Right hindlimb (tissue), 1 donor: ENCODE measurements at places on chromosomes 11 and 22.

DNA sequence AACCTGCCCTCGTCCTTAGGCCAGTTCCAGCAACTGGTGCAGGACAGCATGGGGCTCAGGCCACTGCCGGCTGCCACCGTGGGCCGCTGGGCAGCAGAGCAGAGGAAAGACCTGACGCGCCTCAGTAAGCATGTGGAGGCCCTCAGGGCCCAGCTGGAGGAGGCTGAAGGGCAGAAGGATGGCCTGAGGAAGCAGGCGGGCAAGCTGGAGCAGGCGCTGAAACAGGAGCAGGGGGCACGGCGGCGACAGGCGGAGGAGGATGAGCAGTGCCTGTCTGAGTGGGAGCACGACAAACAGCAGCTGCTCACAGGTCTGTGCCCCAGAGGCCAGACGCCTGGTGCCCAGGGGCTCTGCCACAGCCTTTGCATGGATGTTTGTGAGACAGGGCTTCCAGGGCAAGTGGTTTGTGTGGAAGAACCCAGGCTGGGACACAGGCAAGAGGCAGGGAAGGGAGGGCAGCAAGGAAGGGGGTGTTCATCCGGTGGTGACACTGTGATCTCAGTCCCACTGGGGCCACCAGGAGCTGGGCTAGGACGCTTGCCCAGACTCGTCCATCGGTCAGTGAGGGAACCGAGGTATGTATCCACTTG, 13.9 kb downstream of the CCDC157 start:
- DNase-seq: no peak

GRCh38 chr11:126410649-126411048, 55.2 kb downstream of the ST3GAL4 start:
- DNase-seq: no peak

DNA sequence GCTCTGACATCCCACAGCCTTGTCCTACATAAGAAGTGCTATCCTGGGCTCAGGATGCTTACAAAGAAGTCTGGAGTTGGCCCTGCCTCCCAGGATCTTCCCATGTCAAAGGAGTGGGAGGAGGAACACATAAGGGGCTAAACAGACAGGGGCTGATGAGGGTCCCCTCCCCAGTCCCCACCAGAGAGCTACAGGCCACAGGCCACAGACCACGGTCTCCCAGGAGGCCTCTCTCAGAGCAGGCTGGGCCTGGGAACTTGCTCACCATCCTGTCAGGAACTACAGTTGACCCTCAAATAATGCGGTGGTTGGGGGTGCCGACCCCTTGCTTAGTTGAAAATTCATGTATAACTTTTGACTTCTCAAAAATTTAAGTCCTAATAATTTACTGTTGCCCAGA, 315.5 kb downstream of the NTM start:
- no peak for DNase-seq

GRCh38 chr11:2770096-2770751, 70.4 kb upstream of the KCNQ1OT1 start:
- peak; percentile 17 for DNase-seq

- DNase-seq: no peak
Observed at GRCh38 chr11:23569134-23569533, 708.9 kb upstream of the CCDC179 start.

GRCh38 chr11:75072582-75072981, 24.1 kb downstream of the OR2AT4 start:
- no peak for DNase-seq

- no peak for DNase-seq
Observed at GRCh38 chr11:296171-297050, 2.9 kb downstream of the IFITM5 start.

DNA sequence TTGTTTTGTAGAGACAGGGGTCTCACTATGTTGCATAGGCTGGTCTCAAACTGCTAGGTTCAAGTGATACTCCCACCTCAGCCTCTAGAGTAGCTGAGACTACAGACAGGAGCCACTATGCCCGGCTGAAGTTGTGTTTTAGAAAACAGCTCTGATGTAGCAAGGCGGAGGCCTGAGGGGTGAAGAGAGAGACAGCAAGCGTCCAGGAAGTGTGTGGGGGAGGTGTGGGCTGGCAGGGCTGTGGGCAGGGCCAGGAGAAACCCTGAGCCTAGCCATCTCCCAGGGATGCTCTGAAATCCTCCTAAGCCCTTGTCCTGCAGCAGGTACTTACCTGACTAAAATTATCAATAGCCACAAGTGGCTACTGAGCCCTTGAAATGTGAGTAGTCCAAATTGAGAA, 16.1 kb upstream of the RPS3 start:
- no peak for DNase-seq

DNA sequence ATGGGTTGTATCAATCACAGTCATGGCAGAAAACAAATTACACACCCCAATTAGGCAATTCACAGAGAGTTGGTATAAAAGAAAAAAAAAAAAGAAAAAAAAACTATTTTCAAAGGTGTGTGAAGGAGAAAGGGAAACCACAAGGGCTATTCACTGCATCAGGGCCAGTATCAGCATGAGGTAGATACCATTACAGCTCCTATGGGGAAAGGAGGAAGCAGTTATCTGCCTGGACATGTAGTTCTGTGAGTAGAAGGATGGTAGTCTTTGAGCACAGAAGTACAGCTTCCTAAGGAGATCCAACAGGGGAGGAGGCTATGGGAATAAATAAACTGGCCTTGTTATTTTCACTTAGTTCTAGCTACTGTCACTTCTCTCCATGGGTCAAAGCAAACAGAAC, 746.1 kb downstream of the LUZP2 start:
- DNase-seq: no peak

DNA sequence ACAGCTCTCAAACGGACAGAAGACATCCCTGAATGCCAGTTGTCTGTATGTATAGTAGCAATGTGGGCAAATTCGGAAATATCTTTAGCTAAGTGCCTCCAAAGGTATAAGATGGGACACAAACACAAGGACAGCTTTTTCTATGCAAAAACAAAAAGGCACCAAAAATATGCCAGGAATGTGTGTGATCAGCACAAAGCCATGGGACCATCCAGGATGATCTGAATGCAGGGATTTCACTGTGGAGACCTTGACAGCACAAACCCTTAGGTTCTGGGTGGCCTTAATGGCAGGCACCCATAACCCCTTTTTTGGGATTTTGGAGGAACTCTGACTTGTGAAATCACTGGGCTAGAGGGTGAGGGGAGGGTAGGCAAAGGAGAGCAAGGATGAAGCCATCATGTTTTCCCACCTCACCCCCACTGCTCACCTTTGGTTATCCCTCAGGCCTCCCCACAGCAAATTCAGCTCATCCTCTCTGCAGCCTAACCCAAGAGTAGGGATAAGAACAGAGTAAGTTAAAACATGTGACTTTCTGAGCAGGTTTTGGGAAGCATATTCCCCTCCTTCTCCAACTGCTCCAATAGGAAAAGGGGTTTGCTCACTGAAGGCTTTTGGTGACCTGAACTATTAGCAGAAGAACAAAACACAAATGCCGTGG, 154.6 kb downstream of the SNX19 start:
- no peak for DNase-seq

DNA sequence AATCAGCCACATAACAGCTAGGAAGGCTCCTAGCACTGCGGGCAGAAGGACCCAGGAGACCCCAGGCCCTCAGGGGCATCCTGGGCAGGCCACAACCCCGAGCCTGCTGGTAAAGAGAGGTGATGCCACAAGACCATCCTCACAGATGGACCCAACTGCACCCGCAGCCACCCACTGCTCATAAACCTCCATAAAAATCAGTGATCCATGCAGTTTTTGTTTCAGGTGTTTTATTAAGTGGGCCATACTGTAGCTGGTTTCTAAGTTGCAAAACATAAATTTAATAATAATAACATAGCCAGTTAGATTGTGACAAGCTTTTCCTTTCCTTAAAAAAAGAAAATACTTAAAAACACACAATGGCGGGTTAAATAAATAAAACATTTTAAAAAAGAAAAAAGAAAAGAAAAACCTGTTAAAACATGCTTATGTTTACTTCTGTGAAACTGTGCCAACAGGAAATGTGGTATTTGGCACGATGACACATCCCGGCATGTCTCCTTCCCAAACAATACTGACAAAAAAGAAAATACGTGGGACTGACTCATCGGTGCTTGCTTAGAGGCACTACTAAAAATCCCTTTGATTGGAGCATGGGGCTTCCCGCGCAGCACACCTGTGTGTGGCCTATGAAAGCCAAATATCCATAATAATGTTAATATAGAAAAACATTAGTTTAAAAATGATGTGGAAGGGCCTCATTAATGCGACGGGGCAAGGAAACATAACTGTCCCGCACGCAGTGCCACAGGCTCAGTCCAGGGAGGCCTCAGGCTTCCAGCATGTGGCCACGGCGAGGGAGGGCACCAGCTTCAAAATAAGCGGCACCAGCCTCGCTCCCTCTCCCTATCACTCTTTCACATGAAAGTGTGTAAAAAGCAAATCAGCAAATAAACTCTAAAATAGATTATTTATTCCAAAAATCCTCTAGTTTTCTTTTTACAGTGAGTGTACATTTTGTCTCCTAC, 47.5 kb upstream of the SCUBE2 start:
- no peak for DNase-seq

GRCh38 chr11:18522388-18522787, 4.4 kb downstream of the TSG101 start:
- DNase-seq: no peak

DNA sequence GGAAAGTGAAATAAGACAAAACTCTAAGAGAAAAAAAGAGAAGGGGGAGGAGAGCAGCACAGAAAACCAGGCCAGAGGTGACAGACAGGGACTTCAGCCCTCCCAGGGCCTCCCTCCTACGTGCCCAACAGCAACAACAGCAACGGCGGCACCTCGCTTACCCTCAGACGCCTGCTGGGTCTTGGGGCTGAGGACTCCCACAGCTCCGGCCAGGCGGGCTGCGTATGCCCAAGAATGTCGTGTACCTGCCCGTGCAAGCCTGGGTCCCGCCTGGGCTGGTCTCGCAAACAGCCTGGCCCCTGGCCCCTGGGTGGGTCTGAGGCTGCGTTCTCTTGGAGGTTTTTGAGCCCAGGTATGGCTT, 30.5 kb downstream of the ARAP1 start:
- DNase-seq: no peak

DNA sequence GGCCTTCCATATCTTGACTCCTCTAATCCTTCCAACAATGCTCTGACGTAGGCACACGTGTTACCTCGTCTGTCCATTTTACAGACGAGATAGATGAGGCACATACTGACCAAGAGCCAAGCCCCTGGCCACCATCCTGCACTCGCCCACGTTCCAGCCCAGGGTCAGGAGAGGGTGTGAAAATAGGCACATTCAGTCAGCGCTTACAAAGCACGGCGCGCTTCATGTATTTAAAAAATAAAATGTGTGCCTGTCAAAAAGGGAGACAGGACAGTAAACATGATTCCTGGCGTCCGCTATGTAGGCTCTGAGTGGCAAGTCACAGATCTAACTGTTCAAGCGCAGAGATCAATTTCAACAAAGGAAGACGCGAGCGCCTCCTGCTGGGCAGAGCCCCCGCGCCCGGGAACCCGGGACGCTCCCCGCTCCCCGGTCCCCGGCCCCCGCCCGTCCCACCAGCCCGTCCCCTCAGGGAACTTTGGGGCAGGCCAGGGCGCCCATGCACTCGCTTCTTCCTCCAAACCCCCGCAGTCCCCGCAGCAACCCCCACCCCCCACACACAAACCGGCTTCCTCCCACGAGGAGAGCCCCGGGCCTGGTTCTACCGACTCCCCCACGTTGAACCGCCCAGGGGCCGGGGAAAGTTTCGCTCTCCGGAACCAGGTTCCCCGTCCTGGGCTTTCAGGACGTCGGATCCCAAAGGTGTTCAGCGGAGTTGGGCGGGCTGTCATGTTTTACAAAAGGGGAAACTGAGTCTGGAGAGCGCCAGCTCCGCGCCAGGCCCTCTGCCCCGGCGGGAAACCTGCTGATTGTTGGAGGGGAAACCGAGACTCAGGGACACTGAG, 10.4 kb upstream of the C1QTNF6 start:
- DNase-seq: peak; percentile 91

DNA sequence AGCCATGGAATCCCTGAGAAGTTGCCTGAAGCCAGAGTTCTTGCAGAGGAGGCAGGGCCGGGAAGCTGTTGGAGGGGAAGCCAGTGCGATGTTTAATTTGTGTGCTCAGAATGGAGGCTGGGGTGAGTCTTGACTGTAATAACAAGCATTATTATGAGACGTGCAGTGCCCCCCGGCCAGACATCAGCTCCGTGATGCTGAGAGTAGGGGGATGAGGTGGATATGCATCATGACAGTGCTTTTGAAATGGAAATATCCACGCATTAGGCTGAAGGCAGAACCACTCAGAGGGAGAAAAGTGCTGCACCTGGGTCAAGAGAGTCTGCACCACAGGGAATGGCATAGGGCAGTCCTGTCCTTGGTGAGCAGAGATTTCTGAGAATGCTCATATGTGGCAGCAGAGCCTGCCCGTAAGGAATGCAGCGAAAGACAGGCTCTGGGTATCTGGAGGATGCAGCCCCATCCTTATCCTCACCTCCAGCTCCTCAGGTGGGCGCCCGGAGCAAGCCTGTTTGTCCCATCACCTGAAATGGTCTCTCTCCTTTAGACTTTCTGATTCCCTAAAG, 37.6 kb upstream of the SEZ6L start:
- no peak for DNase-seq

GRCh38 chr22:28917747-28918549, 34.6 kb downstream of the ZNRF3 start:
- peak; percentile 70 for DNase-seq

GRCh38 chr11:61290905-61291690, 4.0 kb downstream of the VWCE start:
- no peak for DNase-seq

- DNase-seq: no peak
Observed at GRCh38 chr11:116851626-116852025, 14.2 kb upstream of the APOA1 start.

- DNase-seq: no peak
Observed at GRCh38 chr22:29039148-29039547, 22.5 kb downstream of the C22orf31 start.

- DNase-seq: no peak
Observed at GRCh38 chr22:27181537-27181936, 524.1 kb downstream of the MIAT start.

DNA sequence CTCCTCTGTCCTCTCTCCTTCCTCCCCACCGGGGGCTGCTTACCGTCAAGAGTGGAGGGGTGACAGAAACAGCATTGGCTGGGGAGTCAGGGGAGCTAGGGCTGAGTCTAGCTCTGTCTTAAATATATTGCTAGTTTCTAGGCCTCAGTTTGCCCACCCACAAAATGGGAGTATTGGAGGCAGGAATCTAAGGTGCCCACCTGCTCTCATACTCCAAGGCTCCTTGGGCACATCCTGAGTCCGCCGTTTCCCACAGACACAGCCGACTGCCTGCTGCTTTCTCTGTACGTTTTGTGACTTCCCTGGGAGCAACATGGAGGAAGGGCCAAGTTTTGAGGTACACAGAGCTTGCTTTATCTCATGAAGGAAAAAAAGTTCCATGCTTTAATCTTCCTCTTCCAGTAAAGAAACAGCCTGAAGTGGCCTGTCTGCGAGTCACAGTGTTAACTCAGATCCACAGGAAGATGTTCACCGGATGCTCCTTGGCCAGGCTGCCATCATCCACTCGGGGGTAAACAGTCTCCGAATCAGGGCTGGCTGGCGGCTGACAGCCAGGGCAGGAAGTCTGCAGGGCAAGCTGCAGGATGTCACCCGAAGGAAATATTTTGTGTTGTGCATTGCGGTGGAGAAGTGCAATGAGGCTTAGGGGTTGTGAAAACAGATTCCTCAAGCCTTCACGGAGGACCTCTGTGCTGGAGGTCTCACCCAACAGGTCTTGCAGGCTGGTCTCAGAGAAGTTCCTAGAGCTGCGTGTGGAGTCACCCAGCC, 11.0 kb upstream of the CERK start:
- no peak for DNase-seq
